Articular chondrocyte of knee joint (primary cell): ENCODE measurements at places on chromosomes 12 and 14. TPM values are rescaled to one million over a fixed set of nuclear protein-coding genes. Genes with fewer than 3 reads are reported as not detected.

TMEM119 gene
- 20.0 and 37.8 TPM in 2 replicates for total RNA-seq

ZFC3H1 gene
- total RNA-seq, result 59.3 and 66.0 TPM in 2 replicates

RNU4-1 gene
- total RNA-seq, result under 0.01 TPM in 2 replicates

CRIP2 gene
- 72.5 and 81.2 TPM in 2 replicates for total RNA-seq

C1R gene
- 330 and 427 TPM in 2 replicates for total RNA-seq

SLC6A12 gene
- not detected in 2 replicates for total RNA-seq

OR4E2 gene
- total RNA-seq, result not detected in 2 replicates

ART4 gene
- total RNA-seq, result 0.11 TPM in 1 of 2 replicates, not detected in the other

LRP1 gene
- total RNA-seq, result 495 and 578 TPM in 2 replicates

CDK4 gene
- 108 and 195 TPM in 2 replicates for total RNA-seq

SOX5 gene
- total RNA-seq, result 72.3 and 86.2 TPM in 2 replicates

CCDC198 gene
- not detected in 2 replicates for total RNA-seq

COX8C gene
- not detected in 2 replicates for total RNA-seq

FAM186B gene
- total RNA-seq, result 0.39 and 0.54 TPM in 2 replicates

ARMH4 gene
- 8.3 and 9.1 TPM in 2 replicates for total RNA-seq

MANSC1 gene
- total RNA-seq, result 14.5 and 16.2 TPM in 2 replicates

CLEC6A gene
- total RNA-seq, result not detected in 2 replicates

SCNN1A gene
- 1.4 and 1.6 TPM in 2 replicates for total RNA-seq

NKX2-1 gene
- not detected in 2 replicates for total RNA-seq

P2RX2 gene
- total RNA-seq, result not detected in 2 replicates

TMEM63C gene
- not detected in 2 replicates for total RNA-seq

KLHL33 gene
- 0.13 and 0.22 TPM in 2 replicates for total RNA-seq

TCL1B gene
- not detected in 2 replicates for total RNA-seq

NANOG gene
- under 0.01 and 0.32 TPM in 2 replicates for total RNA-seq

CLEC1B gene
- total RNA-seq, result not detected in 2 replicates

KCTD10 gene
- total RNA-seq, result 127 and 145 TPM in 2 replicates

NDUFA9 gene
- total RNA-seq, result 70.0 and 73.3 TPM in 2 replicates

CMA1 gene
- total RNA-seq, result not detected in 2 replicates

CFAP54 gene
- 1.6 and 4.0 TPM in 2 replicates for total RNA-seq

TRHDE gene
- not detected in 2 replicates for total RNA-seq
